ENCODE measurements at places on chromosomes 5 and 9.

DNA sequence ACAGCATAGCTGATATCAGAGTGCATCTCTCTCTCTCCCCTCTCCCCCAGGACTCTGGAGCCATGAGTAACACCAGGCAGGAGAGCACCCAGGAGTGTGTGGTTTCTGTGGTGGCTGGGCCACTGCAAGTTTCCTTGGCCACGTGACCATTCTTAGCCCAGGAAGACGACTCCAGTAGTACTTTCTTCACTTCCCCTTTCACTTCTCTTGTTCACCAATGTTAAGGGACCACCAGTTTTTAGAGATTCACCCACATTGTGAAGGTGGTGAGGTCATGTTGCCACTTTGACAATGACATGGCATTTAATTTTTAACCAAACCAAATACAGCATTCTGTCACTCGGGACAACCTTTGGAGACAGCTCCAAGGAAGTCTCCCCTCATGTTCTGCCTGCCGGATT is 17.9 kb upstream of the DAPK1 start:
- no peak for DNase-seq

GRCh38 chr5:158629591-158630312 is 470.0 kb downstream of the EBF1 start:
- DNase-seq = no peak

GRCh38 chr9:93577078-93577974 is 942 bp downstream of the PHF2 start:
- peak; percentile 68 for DNase-seq

GRCh38 chr9:80793706-80794105 is 895.6 kb downstream of the TLE1 start:
- no peak for DNase-seq

DNA sequence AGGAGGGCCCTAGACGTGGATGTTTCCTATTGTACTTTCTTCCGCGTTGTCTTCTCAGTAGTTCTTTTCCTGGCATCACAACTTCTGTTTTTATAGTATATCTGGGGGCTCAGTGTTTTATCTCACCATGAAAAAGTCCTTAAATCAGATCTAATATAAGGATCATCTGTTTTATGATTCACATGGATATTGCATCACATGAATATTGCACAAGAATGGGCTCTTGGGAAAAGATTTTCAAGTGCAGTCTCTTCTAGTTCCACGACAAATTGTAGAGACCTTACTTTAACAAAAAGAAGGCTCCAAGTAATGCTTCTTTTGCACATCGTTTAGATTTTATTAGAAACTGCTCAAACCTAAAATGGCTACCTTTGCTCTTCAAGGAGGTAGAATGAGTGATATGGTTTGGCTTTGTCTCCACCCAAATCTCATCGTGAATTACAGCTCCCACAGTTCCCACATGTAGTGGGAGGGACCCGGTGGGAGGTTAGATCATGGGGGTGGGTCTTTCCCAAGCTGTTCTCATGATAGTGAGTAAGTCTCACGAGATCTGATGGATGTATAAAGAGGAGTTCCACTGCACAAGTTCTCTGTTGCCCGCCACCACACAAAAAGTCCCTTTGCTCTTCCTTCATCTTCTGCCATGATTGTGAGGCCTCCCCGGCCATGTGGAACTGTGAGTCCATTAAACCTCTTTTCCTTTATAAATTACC is 53.7 kb upstream of the FAM120A start:
- DNase-seq = no peak

DNA sequence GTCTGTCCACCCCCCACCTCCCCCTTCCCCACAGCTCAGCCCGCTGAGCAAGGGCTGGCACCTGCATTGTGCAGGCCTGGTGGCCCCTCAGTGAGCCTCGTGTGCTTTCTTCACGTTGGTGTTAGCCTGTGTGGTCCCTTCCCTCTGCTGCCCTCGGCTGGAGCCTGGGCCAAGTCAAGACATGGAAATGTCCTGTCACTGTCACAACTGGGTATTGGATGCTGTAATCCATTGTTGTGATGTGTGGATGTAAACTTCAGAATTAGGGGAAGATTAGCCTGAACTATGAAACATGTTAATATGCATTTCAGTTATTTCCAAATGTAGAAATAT is 103.9 kb downstream of the TRIO start:
- no peak for DNase-seq

DNA sequence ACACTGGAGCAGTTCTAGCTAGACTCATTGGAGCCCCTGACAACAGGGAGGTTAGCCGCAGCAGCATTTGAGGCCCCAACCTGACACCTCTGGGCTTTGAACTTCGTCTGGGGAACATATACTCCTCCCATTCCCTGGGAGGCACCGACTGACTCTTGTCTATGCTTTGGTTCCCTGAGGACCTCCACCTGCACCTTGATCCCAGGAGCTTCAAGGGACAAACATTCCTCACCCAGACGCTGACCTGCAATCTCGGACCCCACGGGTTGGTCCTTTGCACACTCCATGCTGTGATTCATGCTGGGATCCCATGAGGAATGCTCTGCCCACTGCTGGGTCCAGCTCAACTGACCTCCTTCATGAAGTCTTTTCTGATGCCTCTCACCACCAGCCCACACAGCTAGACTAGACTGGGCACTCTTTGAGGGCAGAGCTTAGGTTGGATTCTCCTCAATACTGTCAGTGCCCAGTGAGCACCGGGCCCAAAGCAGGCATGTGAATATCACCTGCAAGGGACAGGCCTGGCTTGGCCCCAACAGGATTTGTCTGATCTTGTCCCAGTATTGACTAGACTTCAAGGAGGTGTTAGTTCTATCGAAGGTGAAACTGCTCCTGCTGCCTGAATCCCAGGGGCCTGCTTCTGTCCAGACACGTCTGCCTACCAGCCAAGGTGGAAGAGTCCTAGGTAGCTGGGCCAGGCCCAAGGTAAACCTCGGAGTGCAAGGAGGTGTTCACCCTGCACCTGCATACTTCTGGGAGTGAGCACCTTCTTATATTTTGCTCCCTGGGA is 51.8 kb upstream of the ZBTB43 start:
- no peak for DNase-seq

- no peak for DNase-seq
These were observed 845.6 kb upstream of the CDH6 start for GRCh38 chr5:30347858-30348257.

DNA sequence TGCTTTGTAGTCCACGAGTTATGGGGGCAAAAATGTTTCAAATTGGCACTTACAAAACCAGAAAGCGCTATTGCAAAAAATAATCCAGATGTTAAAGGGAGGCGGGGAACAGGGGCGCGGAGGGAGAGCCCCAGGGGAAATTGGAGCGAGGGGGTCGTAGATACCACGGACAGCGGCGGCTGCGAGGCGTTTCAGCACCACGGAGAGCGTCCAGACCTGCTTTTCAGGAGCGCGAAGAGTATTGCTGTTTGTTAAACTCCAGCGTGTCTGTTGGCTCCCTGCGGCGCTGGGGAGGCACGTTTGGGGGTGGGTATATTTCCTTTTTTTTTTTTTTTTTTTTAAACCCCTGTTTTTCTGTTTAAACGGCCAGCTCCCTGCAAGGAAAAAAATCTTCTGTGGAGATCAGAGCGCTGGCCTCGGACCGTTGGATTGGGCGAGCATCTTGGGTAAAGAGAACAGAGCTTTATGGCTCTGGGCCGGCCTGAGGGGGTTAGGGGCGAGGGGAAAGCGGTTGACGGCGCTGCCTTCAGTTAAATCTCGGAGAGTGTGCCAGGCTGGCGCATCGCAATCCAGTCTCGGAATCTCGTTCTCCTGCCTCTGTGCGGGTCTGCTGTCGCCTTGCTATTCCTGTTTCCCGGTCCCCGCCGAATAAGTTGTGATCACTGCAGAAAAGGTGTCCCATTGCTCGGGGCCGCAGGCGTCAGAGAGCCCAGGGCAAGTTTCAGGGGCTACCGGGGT is at the start of gene GLRA1:
Gene GLRA1 (minus strand): TSS at position 288 of the 738 bp plus-strand sequence. CDS start 302 bp downstream, outside the sequence.
- DNase-seq = peak; percentile 71

GRCh38 chr5:33936004-33936380 is 194 bp upstream of the RXFP3 start:
- DNase-seq = peak; percentile 77

- no peak for DNase-seq
These were observed 258.7 kb upstream of the IRX4 start for GRCh38 chr5:2141254-2142000.

- DNase-seq = no peak
These were observed 19.7 kb downstream of the C6 start for GRCh38 chr5:41193456-41194205.

DNA sequence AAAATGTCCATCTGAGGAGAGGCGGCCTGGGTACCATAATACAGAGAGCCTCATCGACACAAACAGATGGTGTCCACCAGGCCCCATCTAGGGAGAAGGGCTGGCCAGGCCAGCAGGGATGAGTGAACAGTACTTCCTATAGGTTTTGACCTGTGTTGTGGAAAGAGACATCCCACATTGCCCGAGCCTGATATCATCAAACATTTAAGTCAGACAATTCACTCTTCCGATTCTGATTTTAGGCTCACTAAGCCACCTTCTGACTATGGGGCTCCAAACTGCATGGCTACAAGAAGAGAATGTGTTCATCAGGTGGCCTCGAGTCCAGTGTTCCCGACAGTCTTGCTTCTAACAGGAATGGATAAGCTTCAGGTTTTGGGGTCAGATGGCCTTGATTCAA is 38.9 kb downstream of the SLC22A5 start:
- DNase-seq = no peak

DNA sequence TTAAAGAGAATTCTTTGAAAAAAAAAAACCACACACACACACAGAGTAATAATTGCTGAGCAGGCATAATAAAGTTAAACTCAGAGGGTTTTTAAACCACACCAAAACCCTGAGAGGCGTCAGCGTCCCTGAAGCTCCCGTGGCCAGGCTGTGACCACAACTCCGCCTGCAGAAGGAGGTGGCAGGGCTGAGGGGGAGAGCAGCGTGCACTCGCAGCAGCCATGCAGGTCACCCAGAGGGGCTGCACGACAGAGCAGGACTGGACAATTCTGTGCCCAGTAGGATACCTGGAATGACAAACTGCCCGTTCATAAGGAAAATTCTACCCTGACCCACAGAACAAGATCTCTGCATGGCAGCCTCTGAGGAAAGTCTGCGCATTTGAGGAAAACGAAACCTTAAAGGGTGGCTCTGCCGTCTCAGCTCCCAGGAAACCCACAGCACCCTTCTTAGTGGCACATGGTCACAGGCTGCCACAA is 44.0 kb downstream of the ROR2 start:
- peak; percentile 77 for DNase-seq

DNA sequence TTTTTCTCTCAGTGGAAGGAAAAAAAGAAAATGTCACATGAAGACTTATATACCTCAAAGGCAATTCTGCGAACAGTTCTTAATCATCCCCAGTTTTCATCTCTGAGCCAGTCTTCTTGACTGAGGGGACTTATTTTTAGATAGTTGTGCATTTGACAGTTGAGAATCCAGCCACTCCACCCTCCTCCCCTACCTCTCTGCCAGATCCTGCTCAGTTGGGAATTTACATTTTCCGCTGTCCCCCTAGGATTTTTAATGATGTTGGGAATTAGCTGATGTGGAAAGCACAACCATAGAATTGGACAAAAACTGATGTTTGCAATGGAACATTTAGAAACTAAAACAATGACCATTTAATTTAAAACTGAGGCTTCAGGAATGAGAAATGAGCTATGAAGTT is 194.3 kb upstream of the PIK3R1 start:
- DNase-seq = no peak

GRCh38 chr5:10705747-10706146 is 55.3 kb downstream of the DAP start:
- no peak for DNase-seq

DNA sequence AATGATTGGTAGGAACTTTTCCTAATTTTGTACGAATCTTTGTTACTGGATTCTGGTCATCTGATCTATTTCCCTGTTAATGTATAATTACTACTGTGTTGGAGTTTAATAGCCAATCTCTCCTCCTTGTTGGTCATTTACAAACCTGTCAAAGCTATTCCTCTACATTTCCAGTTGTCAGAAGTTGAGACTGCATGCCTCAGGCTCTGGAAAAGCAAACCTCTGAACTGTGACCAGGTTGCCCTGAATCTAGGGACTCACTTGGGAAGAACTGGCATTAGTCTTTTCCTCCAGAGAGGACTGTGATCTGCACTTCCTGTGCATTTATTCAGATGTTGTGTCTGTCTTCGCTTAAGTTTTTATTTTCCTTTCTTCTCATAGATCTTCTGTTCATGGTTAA is 16.1 kb downstream of the PDLIM4 start:
- no peak for DNase-seq

GRCh38 chr9:107738789-107739188 is 249.2 kb upstream of the KLF4 start:
- DNase-seq = no peak

DNA sequence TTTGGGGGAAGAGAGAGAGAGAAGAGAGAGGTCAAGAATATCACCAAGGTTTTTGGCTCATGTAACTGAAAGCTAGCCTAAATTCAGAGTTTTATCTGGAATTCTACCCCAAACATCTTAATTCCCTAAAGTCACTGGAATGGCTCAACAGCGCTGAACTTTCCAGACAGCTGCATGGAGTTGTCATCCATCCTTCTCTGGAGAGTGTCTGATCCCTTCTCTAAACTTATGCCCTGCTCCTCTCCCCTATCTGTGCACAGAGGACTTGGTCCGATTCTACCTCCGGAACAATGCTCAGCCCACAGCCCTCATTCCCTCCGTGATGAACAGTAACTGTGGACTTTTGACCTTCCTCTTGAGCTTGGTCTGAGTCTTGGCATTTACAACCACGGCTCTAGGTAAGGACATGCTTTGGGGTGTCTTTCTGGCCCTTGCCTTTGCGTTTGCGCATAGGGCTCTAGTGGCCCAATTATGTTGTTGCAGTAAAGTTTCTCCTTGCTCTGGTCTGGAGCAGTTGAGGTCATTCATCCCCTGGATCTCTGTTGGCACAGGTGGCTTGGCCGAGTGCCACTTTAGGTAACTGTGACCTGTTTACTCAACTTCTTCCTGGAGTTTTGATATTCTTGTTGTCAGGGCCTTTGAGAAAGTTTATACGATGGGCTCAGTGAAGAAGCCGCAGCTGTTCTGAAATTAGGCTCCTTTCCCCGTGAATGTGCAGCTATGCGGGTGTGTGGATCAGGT is 18.3 kb upstream of the CD180 start:
- DNase-seq = no peak

GRCh38 chr9:113660196-113660595 is 196.7 kb downstream of the RGS3 start:
- no peak for DNase-seq

DNA sequence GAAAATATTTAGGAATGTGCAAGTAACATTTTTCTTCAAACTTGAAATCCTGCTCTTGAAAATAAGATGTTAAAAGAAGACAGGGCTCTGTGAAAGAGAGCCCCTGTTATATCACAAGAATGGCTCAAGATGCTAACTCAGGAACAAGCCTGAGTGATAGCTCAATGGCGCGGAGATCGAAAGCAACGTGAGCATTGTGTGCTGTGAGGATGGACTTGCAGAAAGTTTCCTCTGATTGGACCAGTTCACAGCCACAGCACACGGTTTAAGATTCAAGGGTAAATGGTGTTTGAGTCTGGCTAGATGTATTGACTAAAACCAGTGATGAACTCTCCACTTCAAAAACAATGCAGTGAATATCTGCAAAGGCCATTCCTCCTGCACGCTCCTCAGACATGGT is 2387.0 kb downstream of the MAT2B start:
- DNase-seq = no peak

DNA sequence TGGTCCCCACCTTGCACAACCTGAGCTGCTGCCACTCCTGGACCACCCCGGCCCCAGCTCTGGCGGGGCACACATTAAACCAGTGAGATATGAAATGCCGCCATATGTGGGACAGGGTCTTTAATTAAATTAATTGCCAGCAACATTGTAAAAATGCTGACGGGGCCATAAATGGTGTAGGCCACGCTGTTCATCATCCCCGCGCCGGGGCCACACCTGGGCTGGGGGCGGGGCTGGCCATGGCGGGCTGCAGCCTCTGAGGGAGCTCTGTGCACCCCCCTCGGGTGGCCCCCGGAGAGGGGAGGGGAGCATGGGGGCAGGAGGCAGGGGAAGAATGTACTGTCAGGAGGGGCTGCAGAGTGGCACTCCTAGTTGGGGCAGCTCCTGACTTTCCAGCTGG is 41.0 kb downstream of the UNC5A start:
- no peak for DNase-seq
